ENCODE measurements at places on chromosomes 2 and 18.
A peak's percentile ranks its signal among the peaks of the same experiment; 100 is the strongest.

DNA sequence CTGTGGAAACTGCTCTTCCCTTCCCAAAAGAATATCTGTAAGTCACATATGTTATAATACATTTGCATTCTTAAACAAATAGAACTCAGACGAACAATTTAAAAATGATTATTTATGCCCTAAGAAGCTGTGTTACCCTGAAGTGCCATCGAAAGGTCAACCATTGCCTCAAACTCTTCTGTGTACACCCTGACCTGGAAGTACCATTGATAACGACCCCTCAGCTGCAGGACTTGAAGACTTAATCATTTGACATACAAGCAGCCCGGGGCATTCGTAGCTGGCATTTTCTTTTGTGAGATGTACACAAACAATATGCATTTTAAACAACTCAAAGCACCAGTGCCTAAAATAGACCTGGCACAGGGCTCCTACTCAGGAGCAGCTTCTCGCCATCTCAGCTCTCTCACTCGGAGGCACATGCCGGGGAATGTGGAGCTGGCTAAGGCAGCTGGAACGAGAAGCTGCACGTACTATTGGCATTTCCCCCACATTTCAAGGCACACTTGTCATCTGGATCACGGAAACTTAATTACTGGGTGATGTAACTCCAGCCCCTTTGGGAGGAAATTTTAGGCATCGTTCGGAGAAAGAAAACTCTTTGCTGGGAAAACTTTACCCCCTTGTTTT, 170.0 kb upstream of the GALNT5 start:
- DNase-seq: no peak

GRCh38 chr2:144357623-144358373, 162.1 kb downstream of the ZEB2 start:
- no peak for DNase-seq

- no peak for DNase-seq
These were observed 329.7 kb upstream of the MEIS1 start for GRCh38 chr2:66105066-66105753.

GRCh38 chr18:33844232-33844631, 266.2 kb downstream of the ASXL3 start:
- DNase-seq: no peak

DNA sequence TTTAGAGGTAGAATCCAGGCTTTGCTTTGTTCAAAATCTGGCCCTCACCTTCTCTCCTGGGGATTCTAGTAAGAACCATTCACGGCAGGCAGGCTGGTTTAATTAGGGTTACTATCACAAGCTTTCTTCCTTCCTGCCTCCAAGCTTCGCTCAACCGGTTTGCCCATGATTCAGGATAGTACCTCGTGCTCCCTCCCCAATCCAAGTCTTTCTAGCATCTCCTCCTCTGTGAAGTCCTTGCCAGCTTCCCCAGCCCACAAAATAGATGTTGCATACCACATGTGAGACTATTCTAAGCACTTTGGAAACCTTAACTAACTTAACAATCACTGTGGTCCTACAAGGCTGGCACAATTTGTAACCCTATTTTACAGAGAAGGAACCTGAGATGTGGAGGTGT, 135.1 kb downstream of the SOCS6 start:
- DNase-seq: no peak

GRCh38 chr2:119219873-119220272, 3.8 kb upstream of the STEAP3 start:
- DNase-seq: no peak

DNA sequence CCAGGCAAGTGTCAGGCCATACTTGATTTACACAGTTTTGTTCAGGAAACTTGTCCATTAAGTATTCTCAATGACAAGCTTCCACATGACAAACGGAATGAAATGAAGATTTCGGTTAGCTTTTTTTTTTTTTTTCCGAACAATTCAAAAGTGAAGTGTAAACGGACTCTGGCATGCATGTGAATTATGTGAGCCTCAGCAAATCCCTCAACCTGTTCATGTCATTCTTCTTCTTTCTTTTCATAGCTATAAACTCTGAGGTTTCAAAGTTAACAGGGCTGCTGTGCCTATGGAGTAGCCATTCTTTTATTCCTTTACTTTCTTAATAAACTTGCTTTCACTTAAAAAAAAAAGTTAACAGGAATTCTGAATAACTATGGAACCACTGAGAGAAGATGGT, 110.3 kb downstream of the NOL10 start:
- DNase-seq: no peak

DNA sequence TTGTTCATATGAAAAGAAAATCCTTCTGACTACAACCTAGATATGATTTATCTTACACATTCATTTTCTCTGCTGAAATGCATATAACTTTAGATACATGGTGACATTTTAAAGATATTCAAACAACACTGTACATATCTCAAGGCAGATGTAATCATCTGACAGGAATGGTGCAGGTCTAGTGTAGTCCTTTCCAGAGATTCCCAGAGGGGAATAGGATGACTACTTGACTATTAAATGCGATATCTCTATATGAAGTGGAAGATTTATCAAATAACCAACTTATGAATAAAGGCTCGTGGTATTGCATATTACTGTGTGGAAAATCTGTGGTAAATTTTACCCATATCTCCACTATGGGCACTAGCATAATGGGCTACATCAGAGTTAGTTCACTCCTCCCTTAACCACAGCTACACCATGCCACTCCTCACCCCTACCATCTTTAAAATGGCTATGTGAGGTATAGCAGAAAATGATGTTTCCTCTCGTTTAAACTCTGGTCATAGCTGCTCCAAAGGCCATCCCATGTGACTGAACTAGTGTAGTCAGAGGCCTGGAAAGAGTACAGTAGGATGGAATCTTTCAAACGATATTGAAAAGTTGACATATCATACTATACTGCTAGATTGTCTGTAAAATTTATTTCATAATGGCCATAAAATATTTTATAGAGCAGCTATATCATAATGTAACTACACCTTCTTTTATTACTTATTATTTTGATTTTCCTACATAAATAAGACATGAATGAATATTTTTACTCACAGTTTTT, 9.1 kb upstream of the ITPRID2 start:
- DNase-seq: no peak

DNA sequence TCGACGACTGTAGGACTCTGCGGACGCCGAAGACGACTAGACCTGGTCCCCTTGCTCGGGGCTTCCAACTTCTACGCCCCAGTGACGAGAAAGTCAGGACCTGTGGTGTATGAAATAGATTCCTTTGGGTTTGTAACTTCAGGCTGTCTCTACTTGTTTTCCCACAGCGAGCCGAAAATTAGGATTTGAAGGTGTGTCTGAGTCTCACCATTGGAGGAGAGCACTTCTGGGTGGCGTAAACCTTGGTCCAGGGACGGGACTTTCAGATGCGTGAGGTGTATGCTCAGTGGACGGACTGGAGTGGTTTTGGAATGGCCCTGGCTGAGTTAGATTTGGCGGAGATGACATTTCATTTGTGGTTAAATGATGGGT, 1.3 kb downstream of the BIRC6 start:
- DNase-seq: no peak

DNA sequence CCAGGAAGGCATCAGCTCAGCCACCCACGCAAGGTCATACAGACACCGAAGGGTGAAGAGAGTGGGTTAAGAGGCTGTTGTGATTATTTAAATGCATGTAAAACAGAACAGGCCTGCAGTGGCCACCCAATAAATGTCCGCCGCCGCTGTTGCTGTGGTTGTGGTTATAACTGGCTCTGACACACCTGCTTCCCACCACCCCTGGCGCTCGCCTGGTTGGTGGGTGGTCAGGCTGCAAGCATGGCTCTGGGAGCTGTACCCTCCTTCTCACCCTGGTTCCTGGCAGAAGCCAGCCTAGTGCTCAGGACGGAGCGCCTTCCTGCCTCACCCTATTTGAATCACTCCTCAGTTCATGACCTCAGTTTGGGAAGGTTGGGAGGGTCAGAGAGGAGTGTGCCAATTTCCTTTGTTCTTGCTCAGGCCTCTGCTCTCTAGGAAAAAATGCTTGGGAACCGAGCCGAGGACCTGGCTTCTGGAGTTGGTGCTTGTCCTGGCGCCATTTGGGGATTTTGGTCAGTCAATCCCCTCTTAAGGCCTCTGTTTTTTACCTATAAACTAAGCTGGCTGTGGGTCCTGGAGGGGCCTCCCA, 5.3 kb upstream of the CRYBA2 start:
- DNase-seq: no peak

DNA sequence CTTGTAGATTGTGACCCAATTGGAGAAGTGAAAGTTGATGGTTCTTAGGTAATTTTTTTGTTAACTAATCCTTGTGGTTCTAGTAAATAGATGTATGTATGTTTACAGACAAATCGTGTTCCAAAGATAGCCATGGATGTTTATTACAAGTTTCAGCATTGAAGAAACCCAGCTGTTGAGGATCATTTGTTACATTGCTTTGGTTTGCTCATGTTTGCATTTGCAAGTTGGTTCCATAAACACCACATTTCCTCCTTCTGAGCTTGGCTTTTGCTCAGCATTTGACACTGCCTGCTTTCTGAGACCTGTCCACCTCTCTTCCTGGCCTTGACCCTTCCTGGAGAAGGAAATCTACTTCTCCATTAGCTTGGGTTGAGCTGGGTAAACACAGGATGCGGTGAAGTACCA, 1.8 kb upstream of the CCDC68 start:
- DNase-seq: no peak

DNA sequence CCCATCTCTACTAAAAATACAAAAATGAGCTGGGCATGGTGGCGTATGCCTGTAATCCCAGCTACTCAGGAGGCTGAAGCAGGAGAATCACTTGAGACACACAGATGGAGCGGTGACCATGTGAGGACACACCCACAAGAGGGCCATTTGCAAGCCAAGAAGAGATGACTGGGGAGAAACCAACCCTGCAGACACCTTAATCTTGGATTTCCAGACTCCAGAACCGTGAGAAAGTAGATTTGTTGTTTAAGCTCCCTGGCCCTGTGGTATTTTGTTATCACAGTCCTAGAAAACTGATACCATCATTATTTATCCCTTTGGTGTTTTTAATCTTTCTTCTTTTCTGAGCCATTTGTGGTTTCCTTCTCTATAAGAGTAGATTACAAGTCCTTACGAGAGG, 88.6 kb upstream of the ID2 start:
- DNase-seq: no peak

DNA sequence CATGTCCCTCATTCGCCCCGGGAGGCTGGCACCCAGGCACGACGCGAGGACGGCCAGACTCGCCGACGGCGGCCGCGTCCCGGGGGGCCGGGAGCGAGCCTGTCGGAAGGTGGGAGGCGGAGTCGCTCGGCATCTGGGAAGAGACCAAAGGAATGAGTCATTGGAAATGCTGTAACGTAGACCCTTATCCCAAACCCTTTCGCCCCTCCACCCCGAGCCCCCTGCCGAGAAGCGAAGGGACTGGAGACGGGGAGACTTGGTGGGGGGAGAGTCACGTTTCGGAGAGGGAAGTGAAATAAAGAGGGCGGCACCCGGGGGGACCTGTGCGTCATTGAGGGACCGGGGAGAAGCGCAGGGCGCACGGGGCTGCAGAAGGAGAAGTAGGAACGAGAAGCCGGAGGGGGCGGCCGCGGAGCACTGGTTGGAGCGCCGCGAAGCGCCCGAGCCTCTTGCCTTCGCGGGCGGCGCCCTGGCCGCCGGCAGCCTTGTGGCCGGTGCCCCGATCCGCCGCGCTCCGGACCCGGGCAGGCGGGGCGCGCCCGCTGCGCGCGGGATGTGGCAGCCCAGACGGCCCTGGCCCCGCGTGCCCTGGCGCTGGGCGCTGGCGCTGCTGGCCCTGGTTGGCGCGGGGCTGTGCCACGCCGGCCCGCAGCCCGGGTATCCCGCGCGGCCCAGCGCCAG, at the start of gene EMILIN2:
Gene EMILIN2 (plus strand): TSS at position 371 of the 681 bp plus-strand sequence. CDS start 183 bp downstream, at position 554.
- peak; percentile 50 for DNase-seq

- DNase-seq: no peak
These were observed 23.8 kb downstream of the ASB18 start for GRCh38 chr2:236240228-236240990.
